ENCODE measurements at places on chromosomes 3 and 15. TPM values are rescaled to one million over a fixed set of nuclear protein-coding genes. Genes with fewer than 3 reads are reported as not detected.

The GRK7 gene
- not detected for total RNA-seq

The IL17RB gene
- 2.5 TPM for total RNA-seq

DNA sequence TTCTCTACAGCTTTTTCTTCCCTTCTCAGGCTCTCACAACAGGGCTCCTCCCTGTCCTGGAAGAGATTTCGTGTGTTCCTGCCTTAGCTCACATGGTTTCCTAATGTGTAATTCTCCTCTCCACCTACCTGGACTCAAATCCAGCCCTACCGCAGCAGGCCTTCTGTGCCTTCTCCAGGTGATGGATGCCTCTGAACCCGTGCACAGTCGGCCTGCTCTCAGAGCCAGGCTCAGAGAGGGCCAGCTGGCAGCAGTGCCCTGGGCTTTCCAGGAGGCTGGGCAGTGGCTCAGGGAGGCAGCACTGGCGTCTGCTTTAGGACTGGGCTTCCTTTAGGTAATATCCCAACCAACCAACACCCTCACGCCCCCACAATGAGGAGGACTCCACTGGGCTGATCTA, 123.2 kb upstream of the TMC3 start:
- DNase-seq: no peak

The STRIT1 gene
- total RNA-seq: not detected

- no peak for DNase-seq
These were observed 3.6 kb upstream of the LIMD1 start for GRCh38 chr3:45590822-45591546.

DNA sequence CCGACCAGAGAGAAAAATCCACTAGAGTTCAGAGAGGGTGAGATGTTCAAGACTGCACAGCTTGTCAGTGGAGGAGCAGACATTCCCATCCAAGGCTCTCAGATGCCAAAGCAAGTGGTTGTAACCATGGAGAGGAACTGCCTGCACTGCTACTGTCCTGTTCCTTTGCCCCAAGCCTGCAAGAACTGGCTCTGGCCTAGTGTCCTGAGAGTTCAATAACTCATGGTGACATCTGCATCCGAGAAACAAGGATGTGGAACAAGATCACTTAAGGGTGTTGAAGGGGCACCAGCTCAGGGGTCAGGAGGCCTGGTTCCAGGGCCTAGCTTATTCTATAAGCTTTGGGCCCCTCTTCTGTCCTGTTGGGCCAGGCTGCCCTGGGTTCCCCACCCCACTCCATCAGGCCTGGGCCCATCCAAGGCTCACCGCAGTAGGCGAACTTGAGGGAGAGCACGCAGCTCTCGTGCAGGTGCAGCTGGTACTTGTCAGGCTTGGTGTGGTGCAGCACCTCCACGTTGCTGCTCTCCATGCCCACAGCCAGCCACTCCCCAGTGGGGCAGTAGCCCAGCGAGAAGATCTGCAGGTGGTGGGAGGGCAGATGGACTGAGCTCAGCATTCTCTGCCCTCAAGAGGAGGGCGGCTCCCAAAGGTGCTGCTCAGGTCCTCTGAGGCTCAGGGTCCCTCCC, 45.6 kb downstream of the TLE3 start:
- DNase-seq: peak; percentile 47

- no peak for DNase-seq
These were observed 20.8 kb upstream of the CAPN3 start for GRCh38 chr15:42338500-42338899.

DNA sequence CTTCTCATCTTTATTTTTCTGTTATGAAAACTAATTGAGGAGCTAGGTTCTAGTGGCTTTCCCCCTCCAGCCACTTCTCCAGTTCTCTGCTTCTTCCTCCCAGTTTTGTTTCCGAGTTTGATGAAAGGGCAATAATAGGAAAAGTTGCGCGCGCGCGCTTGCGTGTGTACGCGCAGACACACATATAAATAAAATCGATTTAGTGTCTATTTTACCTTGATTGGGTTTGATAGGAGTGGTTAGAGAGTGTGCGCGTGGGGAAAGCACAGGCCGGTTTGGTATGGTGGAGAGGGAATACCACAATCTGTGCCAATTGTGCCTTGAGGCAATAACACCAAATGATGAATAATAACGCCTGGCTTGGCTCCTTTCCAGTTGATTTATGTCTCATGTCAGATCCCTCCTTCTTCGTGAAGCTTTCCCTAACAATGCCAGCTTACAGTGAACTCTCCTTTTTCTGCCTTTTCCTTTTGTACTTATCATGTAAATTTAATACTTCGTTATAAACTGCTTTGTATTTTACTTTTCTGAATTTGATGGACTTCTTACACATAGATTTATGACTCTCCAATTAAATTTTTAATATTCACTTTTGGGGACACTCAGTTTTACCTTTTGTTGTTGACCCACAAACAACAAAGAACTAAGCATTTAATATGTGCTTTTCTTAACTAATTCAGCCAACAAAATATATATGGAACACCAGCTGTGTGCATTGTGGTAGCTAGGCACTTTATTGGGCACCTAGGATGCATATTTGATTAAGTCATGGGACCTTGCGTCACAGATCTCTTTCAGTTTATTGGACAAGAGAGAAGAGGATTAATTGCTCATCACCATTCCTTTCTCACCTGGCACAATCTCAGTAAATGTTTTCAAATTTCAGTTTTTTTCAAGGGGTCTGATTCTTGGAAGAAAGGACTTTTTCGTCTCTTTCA, 1.7 kb downstream of the TIPARP start:
- DNase-seq: peak; percentile 82

- DNase-seq: peak; percentile 82
These were observed 58.5 kb downstream of the CMSS1 start for GRCh38 chr3:99875929-99876841.

GRCh38 chr3:183253528-183254486, 754 bp downstream of the B3GNT5 start:
- peak; percentile 89 for DNase-seq

DNA sequence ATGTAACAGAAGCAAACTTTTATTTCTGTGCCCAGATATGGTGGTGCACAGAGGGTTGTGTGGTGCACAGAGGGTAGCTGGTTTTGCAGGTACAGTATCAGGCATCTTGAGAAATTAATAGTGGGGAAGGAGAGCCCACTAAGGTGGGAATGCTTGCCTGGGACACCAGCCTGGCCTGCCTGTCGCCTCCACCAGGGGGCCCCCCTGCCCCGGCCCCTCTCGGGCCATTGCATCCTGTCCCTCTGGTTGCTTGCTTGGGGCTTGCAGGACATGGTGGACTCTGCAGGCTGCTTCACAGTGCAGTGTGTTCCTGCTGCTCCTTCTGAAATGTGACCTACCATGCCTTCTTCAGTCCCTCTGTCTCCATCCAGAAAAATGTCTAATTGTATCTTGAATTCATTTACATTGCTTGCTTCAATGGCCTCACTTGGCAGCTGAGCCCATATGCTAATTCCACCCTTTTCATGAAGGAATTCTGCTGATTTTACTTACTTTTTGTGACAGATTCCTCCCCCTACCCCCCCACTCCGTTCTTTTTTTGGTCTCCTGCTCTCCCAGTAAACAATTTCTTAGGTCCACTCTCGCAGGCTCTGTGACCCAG, 73.6 kb downstream of the EEFSEC start:
- no peak for DNase-seq

GRCh38 chr15:66673410-66674322, 28.4 kb upstream of the SMAD6 start:
- DNase-seq: no peak

DNA sequence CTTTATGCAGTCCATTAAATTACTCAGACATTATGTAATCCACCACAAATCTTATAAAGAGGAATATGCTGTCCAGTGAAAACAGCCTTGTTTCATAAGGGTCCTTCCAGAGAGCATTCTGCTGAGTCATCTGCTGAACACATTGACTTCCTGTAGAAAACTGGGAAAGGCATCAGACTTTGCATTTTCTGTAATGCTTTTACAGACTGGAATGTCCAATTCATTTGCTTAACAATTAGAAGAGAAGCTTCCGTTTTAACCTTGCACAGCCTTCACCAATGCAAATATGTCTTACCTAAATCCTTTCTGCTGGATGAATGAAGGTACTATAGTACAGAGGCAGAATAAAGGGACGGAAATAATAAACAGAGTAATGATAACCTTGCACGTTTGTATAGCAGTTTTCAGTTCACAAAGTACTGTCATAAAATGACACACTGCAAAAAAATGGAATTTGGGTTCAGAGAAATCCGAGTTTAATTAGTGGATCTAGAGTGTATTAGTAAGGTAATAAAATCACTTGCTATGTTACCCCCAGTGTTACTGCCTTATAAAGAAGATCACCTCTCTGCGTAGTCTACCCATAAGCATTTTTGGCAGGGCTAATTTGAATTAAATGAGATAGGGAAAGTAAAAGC, 301.5 kb downstream of the PYDC2 start:
- no peak for DNase-seq

GRCh38 chr3:162141272-162141791, 644.7 kb downstream of the OTOL1 start:
- no peak for DNase-seq

The ADCY5 gene
- 4.6 TPM for total RNA-seq

DNA sequence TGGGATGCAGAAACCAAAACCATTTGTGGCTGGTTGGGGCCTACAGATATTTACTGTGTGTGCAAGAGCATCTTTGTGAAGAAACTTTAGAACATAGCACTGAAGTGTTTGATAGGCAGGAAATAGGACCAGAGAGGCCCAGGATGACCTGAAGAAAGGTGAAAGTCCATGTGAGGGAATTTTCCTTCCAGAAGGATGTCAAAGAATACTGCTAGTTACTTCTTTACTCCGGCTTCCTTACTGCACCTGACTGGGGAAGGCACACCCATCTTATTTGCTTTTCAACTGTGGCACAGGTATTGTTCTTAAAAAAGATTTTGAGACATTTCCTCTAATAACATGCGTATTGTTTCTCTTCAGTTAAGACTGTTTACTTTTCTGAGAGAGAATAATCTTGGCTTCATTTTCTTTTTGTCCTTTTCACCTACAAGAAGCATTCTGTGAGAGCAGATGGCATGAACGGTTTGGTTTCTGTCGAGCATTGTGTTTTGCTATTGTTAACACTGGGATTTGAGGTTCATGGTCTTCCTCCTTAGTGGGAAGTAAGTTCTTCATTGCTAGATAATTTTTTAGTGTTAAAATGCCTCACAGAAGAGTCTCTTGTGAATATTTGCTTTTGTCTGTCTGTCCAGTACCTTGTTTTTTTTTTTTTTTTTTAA, 71.5 kb downstream of the SLCO3A1 start:
- no peak for DNase-seq

DNA sequence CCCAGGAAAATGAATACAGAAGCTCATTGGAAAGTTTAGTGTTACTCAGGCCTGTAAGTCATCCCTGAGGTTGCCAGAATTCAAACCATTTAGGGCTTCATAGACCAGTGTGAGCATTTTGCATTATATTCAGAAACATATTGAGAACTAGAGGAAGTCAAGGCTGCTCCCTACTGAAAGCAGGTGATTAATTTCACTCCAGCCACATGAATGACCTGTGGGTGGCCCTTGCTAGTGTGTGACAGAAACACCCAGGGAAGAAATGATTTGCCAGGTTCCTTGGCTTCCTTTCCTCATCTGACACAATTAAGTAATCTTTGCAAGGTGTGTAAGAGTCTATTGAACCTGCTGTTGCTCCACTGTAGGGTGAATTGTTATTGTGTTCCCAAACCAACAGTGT, 61.8 kb downstream of the GAP43 start:
- DNase-seq: no peak

DNA sequence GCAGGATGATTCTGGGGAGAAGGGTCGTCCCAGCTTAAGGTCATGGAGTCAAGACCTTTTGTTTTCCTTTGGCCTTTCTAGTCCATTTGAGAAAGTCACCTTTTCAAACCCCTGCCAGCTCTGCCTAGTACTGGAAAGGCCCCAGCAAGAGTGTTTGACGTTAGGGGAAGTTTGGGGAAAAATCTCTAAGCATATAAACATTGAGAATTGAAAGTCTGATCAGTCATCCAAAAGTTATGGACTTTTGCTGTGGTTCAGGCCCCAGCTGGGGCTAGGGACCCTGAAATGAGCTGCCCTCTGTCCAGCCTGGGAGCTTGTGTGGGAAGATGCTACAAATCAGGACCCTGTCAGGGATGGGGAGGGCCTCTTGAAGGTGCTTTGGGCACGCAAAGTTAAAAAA, 21.6 kb downstream of the SLC6A6 start:
- no peak for DNase-seq

The CSTA gene
- total RNA-seq: 22.4 TPM

The RAB6B gene
- 0.93 TPM for total RNA-seq

- no peak for DNase-seq
These were observed 74.3 kb downstream of the DCUN1D1 start for GRCh38 chr3:182906036-182906435.

DNA sequence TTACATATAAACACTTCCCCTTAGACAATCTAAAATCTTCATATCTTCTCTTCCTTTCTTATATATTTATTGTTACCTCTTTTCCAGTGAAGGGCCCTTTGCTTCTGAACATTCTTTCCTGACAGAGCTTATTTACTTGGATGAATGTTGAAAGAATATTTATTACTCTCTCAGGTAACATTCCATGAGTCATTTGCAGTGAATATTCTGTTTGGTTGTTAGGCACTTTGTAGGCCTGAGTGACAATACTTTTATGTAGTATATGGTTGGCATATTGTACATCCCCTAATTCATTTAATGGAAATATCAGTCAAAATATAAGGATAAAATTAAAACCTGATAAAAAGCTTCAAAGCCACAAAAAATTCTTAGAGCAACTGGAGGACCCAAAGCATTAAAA, 260.9 kb upstream of the KCNMB2 start:
- no peak for DNase-seq

GRCh38 chr3:55629432-55629831, 142.3 kb upstream of the WNT5A start:
- no peak for DNase-seq

DNA sequence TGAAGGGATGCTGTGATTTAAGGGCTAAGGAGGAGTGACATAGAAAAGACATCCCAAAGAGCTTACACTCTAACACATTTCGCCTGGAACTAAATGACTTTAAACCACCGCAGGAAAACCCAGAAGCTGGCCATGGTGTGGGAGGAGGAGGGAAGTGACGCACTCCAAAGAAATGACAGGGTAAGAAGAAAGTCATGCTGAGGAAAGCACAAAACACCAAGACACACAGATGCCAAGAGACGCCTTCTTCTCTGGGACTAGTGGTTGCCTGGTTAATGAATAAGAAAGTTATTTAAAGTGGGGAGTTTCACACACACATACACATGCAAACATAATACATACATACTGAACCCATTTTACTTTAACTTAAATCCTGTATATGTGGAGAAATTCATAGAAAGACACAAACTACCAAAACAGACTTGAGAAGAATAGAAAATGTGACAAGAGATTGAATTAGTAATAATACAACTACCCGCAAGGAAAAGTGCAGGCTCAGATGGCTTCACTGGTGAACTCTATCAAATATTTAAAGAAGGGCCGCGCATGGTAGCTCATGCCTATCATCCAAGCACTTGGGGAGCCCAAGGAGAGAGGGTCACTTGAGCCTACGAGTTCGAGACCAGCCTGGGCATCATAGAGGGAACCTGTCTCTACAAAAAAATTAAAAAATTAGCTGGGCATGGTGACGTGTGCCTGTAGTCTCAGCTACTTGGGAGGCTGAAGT, 125.5 kb downstream of the NSMCE3 start:
- no peak for DNase-seq

GRCh38 chr3:72381584-72381983, 466.7 kb downstream of the SHQ1 start:
- no peak for DNase-seq

The DNAJC17 gene
- 40.2 TPM for total RNA-seq
